HuH-7 (cell line): ENCODE measurements at places on chromosomes 11 and 22.

GRCh38 chr11:74853223-74853622, 95.7 kb downstream of the XRRA1 start:
- DNase-seq, result no peak

GRCh38 chr22:46171940-46172339, 21.6 kb downstream of the PPARA start:
- no peak for DNase-seq

DNA sequence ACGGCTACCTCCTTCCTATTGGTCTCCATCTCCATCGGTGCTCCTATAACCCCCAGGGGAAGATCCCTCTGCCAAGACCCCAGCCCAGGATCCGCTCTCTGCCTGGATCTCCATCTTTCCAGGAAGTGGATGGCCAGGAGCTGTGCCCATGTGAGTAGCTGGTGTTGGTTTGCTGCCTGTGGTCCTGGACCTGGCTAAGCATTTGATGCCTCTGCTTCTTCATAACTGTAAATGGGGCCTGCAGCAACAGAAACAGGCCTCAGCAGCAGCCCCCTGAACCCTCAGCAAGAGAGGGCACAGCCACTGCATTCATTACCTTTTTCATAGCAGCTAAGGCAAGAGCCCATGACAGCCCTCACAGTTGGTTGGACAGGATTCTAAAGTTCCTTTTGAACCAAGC, 26.6 kb upstream of the CSNK2A3 start:
- no peak for DNase-seq

DNA sequence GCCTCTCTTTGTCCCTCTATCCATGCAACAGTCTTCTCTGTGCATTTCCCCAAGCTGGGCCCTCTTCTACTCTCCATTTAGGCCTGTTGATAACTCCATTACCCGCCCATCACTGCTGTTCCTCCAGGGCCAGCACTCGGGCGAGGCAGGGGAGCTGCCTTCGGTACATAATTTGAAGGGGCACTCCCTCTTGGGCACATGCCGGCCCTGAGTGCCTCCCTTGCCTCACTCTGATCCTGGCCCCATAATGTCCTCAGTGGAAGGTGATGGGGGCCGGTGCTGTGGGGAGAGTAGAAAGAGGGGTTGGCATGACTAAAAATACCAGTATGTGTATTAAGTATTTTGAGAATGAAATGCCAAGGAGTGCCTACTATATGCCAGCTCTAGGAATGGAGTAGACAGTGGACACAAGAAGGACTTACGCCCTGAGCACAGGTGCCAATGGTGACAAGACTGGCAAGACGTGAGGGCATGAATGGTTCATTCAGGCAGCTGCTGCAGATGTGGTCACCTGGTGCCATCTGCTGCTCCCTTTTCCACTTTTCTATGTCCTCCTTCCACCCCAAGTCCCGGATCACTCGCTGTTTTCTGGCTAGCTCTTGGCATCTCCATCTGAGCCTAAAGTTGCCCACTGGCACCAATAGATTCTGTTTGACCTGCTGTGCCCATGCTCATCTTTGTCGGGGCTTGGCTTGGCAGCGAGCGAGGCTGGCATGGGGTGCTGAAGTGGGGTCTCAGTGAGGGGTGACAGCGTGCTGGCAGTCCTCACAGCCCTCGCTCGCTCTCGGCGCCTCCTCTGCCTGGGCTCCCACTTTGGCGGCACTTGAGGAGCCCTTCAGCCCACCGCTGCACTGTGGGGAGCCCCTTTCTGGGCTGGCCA, 22.6 kb downstream of the TMEM218 start:
- no peak for DNase-seq

DNA sequence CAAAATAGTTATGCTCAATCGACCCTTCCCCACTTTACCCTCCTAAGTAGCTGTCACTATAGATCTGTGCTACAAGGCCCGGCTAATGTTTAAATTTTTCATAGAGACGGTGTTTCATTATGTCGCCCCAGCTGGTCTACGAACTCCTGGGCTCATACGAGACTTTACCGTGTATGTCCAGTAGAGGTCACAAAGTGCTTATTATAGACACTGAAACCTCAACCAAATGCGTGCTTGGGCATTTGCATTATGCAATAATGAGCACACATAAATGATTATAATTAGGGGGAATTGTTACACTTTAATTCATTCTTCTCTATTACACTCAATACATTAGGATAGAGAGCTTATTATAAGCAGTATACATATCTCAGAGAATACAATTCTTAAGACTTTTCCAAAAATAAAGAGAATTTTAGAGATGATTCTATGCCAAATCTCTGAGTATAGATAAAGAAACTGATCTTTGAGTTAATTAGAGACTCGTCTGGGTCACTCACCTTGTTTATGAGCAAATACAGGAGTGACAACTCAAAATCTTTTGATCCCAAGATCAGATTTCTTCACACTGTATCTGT, 12.5 kb upstream of the MRPL16 start:
- peak; percentile 37 for DNase-seq

DNA sequence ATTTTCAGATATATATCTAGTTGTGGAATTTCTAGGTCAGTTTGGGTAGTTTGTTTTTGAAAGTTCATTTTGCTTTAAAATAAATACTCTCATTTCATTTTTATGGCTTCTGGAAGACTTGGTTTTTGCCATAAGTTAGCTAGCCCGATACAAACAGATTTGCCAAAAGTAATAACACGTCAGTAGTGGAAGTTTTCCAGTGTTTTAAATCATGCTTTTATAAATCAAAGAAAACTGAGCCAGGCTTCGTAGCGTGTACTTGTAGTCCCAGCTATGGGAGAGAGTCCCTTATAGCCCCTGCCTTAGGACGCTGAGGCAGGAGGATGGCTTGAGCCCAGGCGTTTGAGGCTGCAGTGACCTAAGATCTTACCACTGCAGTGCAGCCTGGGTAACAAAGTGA, 21.7 kb upstream of the MICALL1 start:
- no peak for DNase-seq

DNA sequence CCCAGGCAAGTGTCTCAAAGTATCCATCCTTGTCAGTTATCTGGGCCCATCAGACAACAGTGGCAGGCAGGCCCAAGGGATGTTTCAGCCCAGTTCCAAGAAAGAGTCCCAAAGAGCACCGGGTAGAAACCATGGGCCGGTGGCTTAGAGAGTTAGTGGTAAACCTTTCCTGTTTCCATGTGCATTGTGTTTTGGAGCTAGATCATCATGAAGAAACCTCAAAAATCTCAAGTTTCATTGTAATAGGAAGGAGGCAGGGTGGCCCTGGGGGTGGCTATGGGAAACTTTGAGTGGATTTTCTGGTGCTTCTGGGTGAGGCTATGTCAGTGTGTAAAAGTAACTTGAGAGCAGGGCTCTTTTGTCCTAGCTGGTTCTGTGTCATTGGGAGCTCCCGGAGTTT, 68.1 kb downstream of the UBASH3B start:
- DNase-seq, result no peak

- DNase-seq, result no peak
Measured at GRCh38 chr11:95508219-95508890, 277.4 kb upstream of the SESN3 start.

DNA sequence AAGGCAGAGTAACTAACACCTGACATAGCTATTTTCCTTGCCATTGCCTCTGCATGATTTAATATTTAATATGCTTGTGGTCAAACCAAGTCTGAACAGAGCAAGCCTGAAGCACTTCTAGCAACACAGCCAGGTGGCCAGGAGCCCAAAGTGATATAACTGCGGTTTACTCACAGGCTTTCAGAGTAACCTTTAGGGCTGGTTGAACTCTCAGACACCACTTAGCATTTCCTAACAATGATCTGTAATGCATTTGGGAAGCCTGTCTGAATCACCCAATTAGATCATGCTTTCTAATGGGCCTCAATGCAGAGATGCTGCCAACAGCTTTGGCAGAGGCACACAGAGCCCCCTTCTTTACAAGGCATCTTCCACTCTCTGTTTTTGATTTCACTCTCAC, 96.1 kb downstream of the FDX1 start:
- DNase-seq, result no peak

DNA sequence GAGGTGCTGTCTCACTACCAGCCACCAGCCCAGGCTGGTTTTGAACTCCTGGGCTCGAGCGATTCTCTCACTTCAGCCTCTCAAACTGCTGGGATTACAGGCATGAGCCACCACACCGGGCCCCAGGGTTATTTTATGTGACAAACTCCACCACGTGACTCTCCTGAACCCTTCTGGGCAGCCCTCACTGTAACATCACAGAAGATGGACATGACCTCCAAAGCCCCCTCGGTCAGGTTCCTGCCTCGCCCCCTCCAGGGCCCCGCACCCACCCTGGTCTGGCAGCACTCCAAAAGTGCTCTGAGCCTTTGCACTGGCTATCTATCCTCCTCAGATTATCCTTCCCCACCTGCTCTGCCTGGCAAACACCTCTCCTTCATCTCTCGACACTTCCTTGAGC, 43.3 kb downstream of the RIBC2 start:
- DNase-seq, result no peak
